ENCODE measurements at places on chromosomes 2 and 18. TPM values are rescaled to one million over a fixed set of nuclear protein-coding genes. Genes with fewer than 3 reads are reported as not detected.

Gene MFSD6
- 33.4 TPM for total RNA-seq

Gene KHK
- total RNA-seq = 5.9 TPM

Gene ARHGAP25
- 2.0 TPM for total RNA-seq

Gene ELMOD3
- 19.7 TPM for total RNA-seq

Gene PTPRN
- 32.7 TPM for total RNA-seq

Gene SMYD1
- not detected for total RNA-seq

Gene ABCB11
- 0.25 TPM for total RNA-seq

Gene TEX44
- not detected for total RNA-seq

Gene UGT1A10
- not detected for total RNA-seq

Gene KYNU
- total RNA-seq = under 0.01 TPM

Gene POTEC
- total RNA-seq = not detected

Gene HNMT
- 34.2 TPM for total RNA-seq

Gene CAPN14
- total RNA-seq = 0.98 TPM

Gene SERPINB2
- total RNA-seq = under 0.01 TPM

Gene CCDC68
- 1.2 TPM for total RNA-seq

Gene ABCG8
- total RNA-seq = 0.74 TPM

Gene ARPC2
- total RNA-seq = 95.6 TPM

Gene MOGAT1
- not detected for total RNA-seq

Gene DOK6
- 61.5 TPM for total RNA-seq

Gene DPP4
- 5.7 TPM for total RNA-seq

Gene TMEM131
- 38.6 TPM for total RNA-seq

Gene TMEM247
- not detected for total RNA-seq

Gene CDK5R2
- total RNA-seq = 11.6 TPM

Gene RBKS
- 1.7 TPM for total RNA-seq

Gene CROCC2
- total RNA-seq = not detected

Gene ANKAR
- total RNA-seq = 29.5 TPM

Gene REG1B
- not detected for total RNA-seq

Gene ANKRD39
- 5.4 TPM for total RNA-seq

Gene IHH
- 0.25 TPM for total RNA-seq

Gene DLX1
- 20.2 TPM for total RNA-seq

Gene VSNL1
- total RNA-seq = 17.5 TPM

Data from temporal lobe (tissue), 4 donors.